ENCODE measurements at places on chromosomes 4 and X. TPM values are rescaled to one million over a fixed set of nuclear protein-coding genes. Genes with fewer than 3 reads are reported as not detected.

ARHGAP36 gene
- not detected for polyA plus RNA-seq

USP17L5 gene
- polyA plus RNA-seq: not detected

PNMA6A gene
- 6.5 TPM for polyA plus RNA-seq

TXK gene
- 3.3 TPM for polyA plus RNA-seq

GPR50 gene
- polyA plus RNA-seq: 0.35 TPM

NXF2B gene
- polyA plus RNA-seq: 0.80 TPM

FMR1NB gene
- 0.23 TPM for polyA plus RNA-seq

NCAPG gene
- polyA plus RNA-seq: 29.3 TPM

PPP2R2C gene
- 0.41 TPM for polyA plus RNA-seq

DMP1 gene
- polyA plus RNA-seq: not detected

ZNF185 gene
- 54.9 TPM for polyA plus RNA-seq

ENPEP gene
- polyA plus RNA-seq: 158 TPM
